ENCODE measurements at places on chromosomes 6 and 20.

DNA sequence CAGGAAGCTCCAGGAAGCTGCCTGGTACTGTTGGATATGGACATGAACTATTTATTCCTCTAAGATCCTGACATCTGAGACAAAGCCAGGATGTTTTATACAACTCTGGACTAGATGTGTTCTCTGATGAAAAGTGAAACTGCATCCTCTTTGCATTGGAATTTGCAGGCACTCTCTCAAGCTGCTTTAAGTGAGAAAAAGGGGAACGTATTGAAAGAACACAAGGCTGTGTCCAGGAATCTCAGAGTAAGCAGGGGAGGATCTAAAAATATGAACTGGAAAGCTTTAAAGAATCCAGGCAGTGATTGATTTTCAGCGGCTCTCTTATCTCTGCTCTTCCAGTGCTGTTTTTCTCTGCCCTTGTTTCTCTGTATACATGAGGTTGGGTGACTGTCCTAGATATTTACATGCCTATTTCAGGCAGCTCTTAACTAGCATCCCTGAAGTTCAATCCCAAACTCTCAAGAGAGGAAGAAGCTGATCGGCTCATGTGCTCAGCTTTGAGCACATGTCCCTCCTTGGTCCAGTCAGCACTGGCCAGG is 193.8 kb downstream of the PLCB4 start:
- DNase-seq, result peak; percentile 24

- DNase-seq, result no peak
Observed at GRCh38 chr6:41724228-41724580, 11.2 kb downstream of the TFEB start.

DNA sequence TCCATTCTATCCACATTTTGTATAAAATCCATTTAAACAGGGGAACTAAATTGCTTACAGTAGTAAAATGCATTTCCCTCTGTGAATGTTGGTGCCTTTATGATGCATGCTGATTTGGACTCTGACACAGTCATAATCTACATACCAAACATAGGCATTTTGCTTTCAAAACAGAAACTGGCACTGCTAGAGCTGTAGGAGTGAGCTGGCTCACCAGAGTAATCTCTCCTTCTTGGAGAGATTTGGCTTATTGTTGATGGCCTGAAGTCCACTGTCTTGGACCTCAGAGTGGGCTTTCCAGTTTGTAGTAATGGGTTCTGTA is 363.2 kb upstream of the FLRT3 start:
- no peak for DNase-seq

- DNase-seq, result peak; percentile 92
Observed at GRCh38 chr6:135936606-135937005, 85.1 kb downstream of the PDE7B start.

GRCh38 chr20:45456632-45457031 is 12.9 kb upstream of the WFDC2 start:
- DNase-seq, result no peak

DNA sequence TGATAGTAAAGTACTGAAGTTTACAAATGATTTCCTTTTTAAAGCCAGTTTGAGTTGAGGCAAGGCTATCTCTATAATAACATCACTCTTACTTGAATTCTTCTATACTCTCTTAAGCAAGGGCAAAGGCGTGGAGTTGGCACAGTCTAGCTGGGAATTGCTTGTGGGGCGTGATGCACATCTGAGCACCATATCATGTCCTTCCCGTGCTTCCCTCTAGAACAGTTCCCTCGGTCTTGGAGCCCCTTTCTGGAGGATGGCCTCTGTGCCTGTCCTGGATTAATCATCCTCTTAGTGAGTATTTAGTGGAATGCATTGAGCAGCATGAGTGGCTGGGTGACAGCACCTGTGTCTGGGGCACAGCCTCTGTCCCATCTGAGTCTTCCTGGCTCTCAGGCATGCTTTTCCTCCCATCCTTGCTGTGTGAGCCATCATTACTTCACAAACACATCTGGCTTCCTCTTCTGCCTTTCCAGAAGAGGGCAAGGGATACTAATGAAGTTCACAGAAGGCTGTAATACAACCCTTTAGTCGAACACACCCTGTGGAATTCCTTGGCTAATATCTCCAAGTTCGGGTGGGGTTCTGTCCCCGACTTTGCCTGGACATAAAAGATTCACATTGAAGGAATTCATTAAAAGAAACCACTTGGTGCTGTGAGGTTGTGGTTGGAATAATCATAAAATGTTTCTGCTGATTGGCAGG is 188.2 kb downstream of the FNDC1 start:
- DNase-seq, result no peak

- DNase-seq, result peak; percentile 79
Observed at GRCh38 chr20:56788671-56789610, 159.8 kb downstream of the TFAP2C start.

- DNase-seq, result no peak
Observed at GRCh38 chr6:169118346-169118830, 135.3 kb downstream of the THBS2 start.

DNA sequence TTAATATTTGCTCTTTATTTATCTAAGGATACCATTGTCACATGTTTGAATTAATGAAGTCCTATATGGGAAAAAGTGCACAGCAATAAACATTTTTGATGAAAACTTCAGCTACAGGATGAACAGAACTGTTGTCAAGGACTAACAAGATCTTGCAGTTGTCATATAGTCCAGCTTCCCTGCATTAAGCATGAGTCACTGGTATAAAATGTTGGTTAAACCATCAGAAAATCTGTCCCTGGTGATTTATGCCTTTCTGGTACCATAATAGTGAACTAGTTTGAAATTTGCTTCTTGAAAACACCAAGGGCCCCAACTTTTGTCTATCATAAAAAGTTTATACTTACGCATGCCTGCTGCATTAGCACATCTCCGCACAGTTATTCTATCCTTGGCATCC is 60.4 kb upstream of the RSPO3 start:
- DNase-seq, result peak; percentile 80

GRCh38 chr6:148533309-148534107 is 190.9 kb downstream of the SASH1 start:
- no peak for DNase-seq

- no peak for DNase-seq
Observed at GRCh38 chr6:163757520-163757919, 343.0 kb downstream of the QKI start.

DNA sequence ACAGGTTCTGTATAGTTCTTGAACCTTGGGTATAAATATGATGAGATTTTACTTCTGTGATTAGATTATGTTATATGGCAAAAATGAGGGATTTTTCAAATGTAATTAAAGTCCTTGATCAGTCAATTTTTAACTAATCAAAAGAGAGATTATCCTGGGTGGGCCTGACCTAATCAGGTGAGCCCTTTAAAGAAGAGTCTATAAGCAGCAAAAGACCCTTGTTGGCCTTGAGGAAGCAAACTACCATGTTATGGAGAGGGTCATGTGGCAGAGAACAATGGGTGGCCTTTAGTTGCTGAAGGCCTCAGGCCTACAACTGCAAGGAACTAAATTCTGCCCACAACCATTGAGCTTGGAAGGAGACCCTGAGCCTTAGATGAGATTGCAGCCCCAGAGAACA is 102.5 kb upstream of the RIPOR2 start:
- no peak for DNase-seq

- DNase-seq, result no peak
Observed at GRCh38 chr6:108846101-108846500, 2.1 kb upstream of the ARMC2 start.

DNA sequence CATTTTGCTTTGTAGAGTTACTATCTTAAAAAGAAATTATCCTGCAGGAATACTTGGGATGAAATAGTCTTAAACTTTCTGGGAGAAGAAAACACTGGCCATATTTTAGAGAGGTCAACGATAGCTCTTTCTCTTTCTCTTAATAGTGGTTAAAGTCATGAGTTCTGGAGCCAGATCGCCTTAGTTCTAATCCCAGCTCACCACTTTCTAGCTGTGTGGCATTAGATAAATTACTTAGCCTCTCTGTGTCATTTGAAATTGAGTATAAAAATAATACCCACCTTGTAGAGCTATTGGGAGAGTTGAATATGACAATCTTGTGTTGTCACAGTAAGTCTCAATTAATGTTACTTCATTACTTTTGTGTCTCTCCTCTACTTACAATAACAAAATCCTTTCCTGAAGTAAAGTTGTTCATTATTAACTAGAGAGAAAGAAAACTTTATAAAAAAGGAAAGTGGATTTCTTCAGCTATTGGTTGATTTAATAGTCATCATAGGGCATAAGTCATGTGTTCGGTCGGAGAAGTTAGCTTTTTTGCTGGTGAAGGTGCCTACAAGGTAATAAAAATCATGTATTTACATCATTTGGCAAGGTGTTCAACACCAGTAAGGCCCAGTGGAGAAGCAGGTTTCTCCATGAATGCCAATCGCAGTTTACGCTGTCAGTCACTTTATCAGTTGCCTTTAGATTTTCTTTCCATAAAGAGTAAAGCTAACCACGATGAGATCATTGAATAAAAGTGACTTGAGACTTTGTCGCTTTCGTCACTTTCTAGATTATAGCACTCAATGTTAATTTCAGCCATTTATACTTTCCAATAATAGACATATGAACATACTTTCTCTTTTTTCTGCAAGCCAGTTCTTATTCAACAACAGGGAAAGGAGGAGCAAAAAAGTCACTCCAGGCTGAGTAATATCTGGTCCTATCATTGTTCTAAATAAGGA is 2.0 kb downstream of the NEDD9 start:
- DNase-seq, result no peak

DNA sequence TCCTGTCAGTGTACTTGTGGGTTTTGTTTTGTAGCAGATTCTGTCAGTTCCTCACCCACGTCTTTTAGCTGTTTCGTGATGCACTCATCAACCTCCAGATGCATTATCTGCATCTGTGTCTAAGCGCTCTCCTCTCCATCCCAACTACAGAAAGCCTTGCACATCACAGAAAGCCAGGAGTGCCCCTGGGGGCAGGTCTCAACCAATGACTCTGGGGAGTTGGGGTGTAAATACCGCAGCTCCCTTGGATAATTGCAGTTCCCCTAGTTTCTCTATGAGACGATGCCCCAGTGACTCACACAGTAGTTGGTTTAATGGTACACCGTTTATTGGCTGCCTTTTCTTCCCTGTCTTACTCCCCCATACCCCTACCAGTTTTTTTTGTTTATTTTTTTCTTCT is 158.1 kb downstream of the SOX4 start:
- peak; percentile 67 for DNase-seq

GRCh38 chr20:22523499-22524392 is 60.6 kb downstream of the FOXA2 start:
- no peak for DNase-seq

DNA sequence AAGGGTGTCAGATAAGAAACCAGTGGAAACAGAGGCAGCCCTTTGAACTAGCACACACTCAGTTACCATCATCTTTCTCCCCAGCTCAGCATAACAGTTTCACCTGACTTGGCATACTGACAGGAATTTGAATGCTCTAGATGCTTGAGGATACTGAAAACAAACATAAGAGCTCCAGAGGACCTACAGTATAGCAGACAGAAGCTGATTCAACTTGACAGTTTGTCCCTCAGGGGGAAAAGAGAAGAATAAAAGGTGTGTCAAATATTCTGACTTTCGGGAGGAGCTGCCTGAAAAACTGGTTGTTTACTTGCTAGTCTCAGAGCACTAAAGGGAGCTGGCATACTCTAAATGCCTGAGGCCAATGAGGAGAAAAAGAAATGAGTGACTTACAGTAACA is 35.1 kb downstream of the EYS start:
- no peak for DNase-seq

DNA sequence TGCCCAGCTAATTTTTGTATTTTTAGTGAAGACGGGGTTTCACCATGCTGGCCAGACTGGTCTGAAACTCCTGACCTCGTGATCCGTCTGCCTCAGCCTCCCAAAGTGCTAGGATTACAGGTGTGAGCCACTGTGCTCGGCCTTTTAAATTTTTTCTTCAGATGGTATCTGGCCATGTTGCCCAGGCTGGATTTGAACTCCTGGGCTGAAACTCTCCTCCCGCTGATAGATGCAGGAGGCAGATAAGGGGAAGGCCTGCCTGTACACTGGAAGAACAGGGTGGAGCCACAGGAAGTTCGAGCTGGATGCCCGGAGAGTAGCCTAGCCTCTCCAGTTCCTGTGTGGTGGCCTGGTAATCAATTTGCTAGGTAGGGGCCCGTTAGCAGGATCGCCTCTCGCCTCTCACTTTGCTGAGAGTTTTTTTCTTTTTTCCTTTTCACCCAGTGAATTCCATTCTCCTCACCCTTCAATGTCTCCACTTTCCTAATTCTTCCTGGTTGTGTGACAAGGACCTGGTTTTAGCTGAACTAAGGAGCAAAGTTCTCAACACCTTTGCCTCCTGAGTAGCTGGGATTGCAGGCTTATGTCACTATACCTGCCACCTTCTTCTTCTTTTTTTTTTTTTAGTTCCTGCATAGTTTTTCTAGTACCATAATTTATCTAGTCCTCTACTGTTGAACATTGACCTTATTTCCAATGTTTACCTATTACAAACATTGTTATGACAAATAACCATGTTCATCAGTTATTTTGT is 19.4 kb upstream of the ITCH start:
- DNase-seq, result no peak
